ENCODE measurements at places on chromosomes 6 and 20.
A peak's percentile ranks its signal among the peaks of the same experiment; 100 is the strongest.

- DNase-seq, result no peak
Measured at GRCh38 chr6:99530627-99531026, 15.4 kb upstream of the USP45 start.

GRCh38 chr6:122780114-122780513, 598 bp downstream of the FABP7 start:
- DNase-seq, result no peak

DNA sequence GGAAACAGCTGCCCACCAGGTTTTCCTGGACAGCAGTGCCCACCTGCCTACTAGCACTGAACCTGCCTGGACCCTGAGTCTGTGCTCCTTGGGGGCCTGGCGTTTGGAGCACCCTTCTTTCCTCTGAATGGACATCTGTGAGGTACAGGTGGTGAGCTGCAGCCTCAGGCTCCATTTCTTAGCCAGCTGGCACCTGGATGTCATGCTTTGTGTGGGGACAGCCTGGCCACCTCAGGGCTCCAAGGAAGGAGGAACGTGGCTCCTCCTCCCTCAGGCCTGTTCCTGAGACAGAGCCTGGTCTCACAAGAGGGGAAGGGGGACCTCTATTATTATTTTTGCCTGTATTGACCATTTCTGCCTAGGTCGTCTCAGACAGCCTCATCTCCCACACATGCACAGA, 8.1 kb downstream of the TMEM151B start:
- no peak for DNase-seq

GRCh38 chr6:37783856-37784584, 35.5 kb upstream of the ZFAND3 start:
- DNase-seq, result no peak

GRCh38 chr6:98695091-98695801, 139.1 kb upstream of the POU3F2 start:
- no peak for DNase-seq

- DNase-seq, result no peak
Measured at GRCh38 chr6:30267423-30267822, 54.2 kb upstream of the TRIM26 start.

GRCh38 chr20:47493175-47493962, 8.3 kb upstream of the NCOA3 start:
- peak; percentile 13 for DNase-seq

DNA sequence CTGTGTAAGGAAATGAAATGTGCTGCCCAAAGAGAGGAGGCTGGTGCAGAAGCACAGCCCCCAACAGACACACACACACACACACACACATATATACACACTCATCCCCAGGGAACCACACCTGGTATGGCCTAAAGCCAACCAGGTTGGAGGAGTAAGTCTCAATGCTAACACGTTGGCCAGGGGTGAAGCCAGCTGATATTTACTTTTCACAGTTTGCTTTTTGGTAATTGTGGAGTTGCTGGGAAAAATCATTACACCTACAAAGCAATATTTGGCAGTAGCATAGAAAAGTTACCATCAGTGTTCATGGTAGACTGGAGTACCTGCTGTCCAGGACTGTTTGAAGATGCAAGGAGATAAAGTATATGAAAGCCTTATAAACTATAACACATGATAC, 50.3 kb upstream of the NAA20 start:
- no peak for DNase-seq

- DNase-seq, result no peak
Measured at GRCh38 chr6:106252687-106253086, 72.9 kb downstream of the ATG5 start.

- no peak for DNase-seq
Measured at GRCh38 chr20:2416541-2417212, 36.0 kb downstream of the TGM6 start.

GRCh38 chr6:90895299-90896074, 308.6 kb upstream of the MAP3K7 start:
- no peak for DNase-seq

GRCh38 chr6:27679308-27679963, 206.5 kb upstream of the ZNF184 start:
- DNase-seq, result no peak

DNA sequence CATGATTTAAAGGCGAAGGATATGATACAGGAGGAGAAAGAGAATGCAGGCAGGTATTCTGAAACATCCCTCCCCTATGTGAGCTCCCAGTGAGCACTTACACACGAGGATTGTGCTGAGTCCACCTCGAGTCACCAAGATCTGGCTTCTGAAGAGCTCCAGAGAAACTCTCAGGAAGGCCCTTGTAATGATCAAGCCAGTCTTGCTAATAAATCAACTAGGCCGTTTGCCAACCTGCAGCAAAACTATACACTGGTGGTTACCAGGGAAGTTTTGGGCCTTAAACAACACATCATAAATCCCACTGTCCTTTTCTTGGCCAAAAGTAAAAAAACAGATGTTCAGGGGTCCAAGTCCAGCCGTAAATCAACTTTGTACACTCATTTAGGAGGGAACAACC, 79.2 kb downstream of the STXBP5 start:
- DNase-seq, result no peak

GRCh38 chr6:66232890-66233289, 525.9 kb upstream of the EYS start:
- no peak for DNase-seq

GRCh38 chr6:160678230-160678629, 14.2 kb upstream of the LPA start:
- no peak for DNase-seq

GRCh38 chr6:3697609-3698008, 53.9 kb downstream of the PXDC1 start:
- DNase-seq, result no peak

DNA sequence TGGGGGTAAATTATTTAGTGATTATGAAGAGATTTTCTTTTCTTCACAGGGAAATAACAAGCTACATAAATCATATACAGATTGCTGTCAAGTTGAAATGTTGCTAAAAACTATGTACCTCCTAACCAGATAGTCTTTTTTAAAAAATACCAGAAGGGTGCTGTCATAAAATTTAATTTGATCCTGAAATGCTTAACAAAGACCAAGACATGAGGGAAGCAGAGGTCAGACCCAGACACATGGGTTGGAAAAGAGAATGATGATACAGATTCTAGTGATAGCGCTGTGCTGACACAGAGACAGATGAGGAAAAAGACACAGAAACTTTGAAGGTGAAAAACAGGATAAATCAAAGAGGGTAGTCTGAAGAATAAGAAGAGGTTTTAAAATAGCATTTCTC, 573.1 kb downstream of the HACE1 start:
- no peak for DNase-seq

DNA sequence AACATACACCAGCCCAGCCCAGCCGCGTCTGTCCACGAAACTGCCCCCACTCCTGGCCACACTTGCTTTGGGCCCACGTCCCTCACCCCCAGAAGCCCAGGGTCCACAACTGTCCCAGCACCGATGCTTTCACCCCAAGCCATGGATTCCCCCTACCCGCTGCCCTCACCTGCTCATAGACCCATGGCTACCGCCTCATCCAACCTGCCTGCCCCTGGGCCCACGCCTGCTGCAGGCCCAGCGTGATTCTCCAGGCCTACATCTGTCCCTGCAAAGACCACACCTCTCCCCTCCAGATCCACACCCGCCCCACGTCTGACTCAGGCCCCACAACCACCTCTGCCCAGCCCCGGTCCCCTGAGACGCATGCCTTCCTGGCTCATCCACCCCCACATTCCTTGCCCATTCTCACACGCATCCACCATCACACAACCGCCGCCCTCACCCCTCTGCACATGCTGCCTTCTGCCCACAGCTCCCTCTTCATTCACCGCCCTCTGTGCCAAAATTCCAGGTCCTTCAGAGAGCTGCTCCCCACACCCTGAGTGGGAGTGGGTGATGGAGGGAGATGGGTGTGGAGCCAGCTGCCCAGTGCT, 86.7 kb downstream of the GRM4 start:
- no peak for DNase-seq

DNA sequence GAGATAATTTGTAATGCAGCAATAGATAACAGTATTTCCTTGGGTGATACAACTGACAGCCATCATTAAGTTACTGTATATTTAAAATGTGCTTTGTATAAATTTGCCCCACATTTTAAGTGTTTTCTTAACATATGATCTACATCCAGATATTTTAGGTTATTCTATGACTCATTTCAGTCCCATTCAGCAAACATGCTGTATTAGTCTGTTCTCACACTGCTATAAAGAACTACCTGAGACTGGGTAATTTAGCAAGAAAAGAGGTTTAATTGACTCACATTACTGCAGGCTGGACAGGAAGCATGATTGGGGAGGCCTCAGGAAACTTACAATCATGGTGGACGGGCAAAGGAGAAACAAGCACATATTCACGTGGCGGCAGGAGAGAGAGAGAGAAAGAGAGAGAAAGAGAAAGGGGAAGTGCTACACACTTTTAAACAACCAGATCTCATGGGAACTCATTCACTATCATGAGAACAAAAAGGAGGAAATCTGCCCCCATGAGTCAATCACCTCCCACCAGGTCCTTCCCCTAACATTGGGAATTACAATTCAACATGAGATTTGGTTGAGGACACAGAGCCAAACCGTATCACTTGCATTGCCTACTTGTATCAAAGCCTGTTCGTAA, 9.6 kb upstream of the CHD6 start:
- DNase-seq, result no peak

GRCh38 chr20:20897145-20897544, 184.7 kb upstream of the RALGAPA2 start:
- DNase-seq, result no peak

- no peak for DNase-seq
Measured at GRCh38 chr6:12020187-12020791, 8.2 kb downstream of the HIVEP1 start.

DNA sequence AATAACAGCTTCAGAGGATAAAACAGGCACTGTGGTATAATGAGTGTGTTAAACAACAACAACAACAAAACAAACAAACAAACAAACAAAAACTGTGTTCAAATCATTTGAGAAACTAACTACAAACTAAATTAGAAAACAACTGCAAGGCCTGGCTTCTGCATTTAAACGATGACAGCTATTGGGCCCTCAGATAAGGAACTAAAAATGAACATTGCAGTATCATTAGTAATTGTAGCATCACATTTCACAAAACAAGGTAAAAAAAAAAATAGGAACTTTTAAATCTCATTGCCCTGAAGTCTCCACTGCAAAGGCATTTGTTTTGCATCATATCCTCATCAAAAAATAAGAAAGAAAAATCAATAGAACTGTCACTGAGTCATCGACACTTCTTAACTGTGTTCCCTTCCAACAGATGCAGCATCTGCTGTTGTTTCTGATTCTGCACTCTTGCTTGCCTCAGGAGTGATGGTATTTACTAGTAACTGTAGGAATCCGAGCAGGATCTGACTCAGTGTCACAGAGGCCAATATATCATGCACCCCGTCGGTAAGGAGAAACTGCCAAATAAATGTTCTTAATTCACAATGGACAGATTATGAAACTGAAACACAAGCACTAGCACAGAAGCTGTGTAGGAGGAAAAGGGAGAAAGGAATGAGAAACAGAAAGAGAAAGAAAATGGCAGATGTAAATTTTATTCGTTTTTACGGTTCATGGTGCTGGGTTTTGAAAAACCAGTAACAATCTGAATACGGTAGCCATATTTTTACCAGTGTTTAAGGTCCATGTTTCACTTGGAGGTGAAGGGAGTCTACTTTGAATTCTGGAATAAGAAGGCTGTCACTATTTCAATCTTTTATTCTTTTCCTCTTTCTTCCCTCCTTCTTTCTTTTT, 365.7 kb upstream of the EPHA7 start:
- no peak for DNase-seq

DNA sequence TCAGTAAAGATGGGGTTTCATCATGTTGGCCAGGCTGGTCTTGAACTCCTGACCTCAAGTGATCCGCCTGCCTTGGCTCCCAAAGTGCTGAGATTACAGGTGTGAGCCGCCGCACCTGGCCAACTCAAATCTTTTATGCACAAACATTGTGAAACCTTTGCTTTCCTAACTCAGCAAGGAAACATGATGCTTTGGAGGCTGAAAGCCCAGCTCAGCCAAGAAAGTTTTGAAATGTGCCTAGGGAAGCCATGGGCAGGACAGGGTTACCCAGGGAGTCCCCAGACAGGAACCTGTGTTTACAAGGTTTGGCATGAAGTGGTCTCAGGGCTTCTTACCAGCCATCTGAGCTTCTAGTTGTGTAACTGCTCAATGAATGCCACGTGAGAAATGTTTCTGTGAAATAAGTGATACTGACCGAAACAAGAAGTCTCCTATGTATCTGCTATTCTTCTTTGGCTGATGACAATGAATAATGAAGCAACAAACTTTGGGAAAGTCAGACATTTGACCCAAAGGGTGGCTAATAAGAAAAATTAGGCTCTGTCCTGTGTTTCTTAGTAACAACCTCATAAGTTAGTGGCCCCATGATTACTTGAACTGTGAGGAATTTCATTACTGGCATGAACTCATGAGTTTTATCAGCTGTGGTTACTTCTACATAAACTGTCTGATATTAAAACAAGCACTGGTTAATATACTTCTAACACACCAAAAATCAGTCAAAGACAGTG, 163.5 kb downstream of the KIF6 start:
- DNase-seq, result no peak

DNA sequence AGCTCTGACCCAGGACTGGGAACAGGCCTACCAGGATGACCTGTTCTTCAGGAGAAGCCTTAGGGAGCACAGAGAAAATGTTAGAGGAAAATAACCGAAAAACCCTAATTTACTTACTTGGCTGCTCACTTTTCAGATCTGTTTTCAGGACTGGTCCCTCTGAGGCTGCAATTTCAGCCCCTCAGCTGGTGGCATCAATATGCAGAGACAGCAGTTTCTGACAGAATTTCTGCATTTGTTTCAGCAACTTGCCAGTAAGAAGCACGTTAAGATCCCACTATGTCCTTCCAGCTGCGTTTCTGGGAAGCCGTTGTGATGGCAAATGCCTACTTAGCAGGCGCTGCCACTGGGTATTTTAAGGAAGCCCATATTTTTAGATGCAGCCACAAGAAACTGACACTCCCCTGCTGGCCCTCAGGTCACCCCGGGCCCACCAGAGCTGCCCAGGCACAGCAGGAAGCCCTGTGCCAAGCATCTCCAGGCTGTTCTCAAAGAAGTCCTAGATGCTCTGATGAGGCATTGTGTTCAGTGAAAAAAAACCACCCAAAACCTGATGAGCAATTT, 7.5 kb downstream of the YTHDF1 start:
- DNase-seq, result no peak

DNA sequence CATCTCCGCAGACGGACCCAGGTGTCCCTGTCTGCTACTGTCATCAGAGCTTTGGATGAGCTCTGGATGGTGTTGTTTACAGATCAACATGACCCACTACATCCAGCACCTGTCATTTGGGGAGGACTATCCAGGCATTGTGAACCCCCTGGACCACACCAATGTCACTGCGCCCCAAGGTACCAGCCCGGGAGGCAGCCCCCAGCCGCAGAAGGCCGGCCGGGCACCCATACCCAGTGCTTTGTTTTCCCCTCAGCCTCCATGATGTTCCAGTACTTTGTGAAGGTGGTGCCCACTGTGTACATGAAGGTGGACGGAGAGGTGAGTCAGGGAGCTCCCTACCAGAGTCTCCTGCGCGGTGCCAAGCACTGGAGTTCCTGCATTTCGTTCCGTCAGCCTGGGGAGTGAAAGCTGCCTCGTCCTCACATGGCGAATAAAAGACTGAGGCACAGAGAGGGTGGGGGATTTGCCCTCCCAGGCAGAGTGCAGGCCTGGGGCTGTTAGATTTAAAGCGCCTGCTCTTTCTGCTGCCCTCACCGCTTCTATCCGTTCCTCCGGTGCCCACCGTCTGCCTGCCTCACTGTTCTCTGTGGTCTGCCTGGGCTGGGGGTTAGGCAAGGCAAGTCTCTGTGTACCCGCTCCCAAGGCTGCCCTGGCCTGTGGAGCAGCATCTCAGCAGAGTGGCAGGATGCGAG, 14.2 kb downstream of the ERGIC3 start:
- no peak for DNase-seq

- DNase-seq, result no peak
Measured at GRCh38 chr6:36673882-36674281, 4.6 kb upstream of the CDKN1A start.
